Stimulated activated CD8-positive, alpha-beta memory T cell treated with anti-CD3 and anti-CD28 coated beads, Interleukin-7, amount 100 ng/mL, for 1 hour (primary cell): ENCODE measurements at places on chromosomes 4 and X.

- no peak for DNase-seq
Observed at GRCh38 chr4:141046255-141046654, 87.0 kb downstream of the RNF150 start.

- DNase-seq, result no peak
Observed at GRCh38 chr4:140135529-140136088, 18.4 kb downstream of the MAML3 start.

DNA sequence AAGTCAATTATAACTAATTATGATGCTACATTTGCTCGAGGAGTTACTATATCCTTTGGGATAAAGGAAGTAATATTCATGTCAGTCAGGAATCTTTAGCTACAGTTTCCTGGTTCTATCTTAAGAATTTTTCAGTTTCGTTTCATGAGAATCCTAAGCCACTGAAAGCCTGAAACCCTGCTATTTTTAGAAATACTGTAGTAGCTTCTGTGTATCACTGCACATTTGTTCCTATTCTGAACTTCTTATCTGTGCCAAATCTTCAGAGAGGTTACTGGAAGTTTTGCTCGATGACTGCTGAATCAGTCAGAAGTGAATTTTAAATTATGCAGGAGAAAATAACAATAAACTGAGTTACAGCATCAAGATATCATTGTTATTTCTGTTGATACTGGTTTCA lies 249.2 kb downstream of the TENM3 start:
- no peak for DNase-seq

DNA sequence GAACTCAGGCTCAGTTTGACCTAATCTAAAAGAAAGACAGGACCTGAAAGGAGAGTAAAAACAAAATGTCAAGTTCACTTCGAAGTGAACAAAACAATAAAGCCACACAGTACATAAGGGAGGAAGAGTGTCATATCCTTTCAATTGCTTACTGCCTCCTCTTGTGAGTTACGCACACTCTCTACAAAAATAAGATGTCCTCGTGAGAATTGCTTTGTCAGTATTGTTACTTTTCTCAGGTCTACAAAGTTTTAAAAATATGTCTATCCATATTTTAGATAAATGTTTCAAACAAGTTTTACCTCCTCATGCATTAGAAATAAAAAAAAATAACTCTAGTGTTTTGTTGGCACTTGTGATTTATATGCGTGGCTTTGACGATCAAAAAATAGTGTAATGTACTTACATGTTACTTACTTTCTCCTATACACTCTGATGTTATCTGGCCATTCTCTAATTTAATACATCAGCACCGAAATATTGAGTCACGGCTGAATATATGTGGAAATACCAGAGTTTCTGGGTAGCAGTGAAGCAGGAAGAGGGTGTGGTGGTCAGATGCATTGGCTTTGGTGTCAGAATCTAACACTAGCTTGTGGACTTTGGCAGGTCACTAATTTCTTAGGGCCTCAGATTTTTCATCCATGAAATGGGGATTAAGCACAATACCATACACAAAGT lies 8.1 kb upstream of the MRPL1 start:
- DNase-seq, result no peak
